ENCODE measurements at places on chromosomes 12 and 14. TPM values are rescaled to one million over a fixed set of nuclear protein-coding genes. Genes with fewer than 3 reads are reported as not detected.

ALX1 gene
- polyA plus RNA-seq: not detected

GALNT16 gene
- not detected for polyA plus RNA-seq

PROX2 gene
- polyA plus RNA-seq: 1.7 TPM

C1QL4 gene
- not detected for polyA plus RNA-seq

KRT75 gene
- polyA plus RNA-seq: not detected

MEG3 gene
- not detected for polyA plus RNA-seq

LRCOL1 gene
- not detected for polyA plus RNA-seq

NELL2 gene
- polyA plus RNA-seq: 5.5 TPM

TAS2R19 gene
- not detected for polyA plus RNA-seq
